ENCODE measurements at places on chromosomes 6 and 20. TPM values are rescaled to one million over a fixed set of nuclear protein-coding genes. Genes with fewer than 3 reads are reported as not detected.
A peak's percentile ranks its signal among the peaks of the same experiment; 100 is the strongest.

Gene B3GALT4
- 1.0 TPM for total RNA-seq

DNA sequence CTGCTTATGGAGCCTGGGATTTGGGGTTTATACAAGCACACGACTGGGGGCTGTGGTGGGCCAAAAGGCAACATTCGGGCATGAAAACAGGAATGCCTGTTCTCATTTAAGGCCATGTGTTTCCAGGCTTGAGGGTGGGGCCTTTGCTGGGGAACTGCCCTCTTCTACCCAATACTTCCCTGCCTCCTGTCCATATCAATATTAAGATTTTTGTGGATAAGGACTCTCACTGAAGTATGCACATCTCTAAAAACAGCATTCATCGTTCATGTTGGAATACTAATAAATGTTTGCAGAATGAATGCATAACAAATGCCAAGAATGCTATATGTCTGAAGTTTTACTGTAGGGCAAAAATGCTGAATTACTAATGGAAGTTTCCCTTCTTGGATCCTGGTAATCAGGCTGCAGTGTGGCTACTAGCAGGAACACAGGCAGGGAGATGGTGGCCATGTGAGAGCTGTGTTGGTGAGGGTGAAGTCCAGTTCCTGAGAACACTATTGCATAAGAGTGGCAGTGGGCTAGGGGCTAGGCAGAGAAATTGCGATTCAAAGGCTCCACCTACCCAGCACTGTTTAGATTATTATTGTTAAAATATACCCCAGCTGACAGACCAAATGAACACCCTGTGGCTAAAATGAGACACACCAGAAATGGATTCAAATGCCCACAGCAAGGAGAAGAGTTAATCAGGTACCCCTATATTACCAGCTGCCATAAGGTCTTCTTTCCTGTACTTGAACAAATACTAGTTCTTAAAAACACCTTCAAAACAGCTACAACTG, 644.3 kb downstream of the EPM2A start:
- DNase-seq: no peak

GRCh38 chr6:34196116-34196832, 40.4 kb upstream of the HMGA1 start:
- DNase-seq: peak; percentile 68

GRCh38 chr20:36812594-36813463, 39.3 kb upstream of the DSN1 start:
- no peak for DNase-seq

DNA sequence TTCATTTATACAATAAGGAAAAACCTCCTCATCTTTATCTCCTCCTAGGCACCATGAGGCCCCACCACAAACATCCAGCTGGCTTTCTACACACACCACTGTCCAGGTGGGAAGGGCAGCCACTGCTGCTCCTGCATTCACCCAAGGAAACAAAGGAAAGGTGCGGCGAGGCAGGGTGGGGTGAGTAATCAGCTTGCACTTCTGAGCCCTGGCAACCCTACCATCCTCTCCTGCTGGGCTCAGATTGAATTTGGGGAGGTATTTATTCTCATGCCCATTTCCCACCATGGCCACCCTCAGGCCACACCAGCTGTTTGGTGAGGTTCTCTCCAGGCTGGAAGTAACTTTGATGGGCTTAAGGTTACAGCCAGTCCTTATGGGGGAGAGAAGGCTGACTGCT, 31.2 kb upstream of the SPDEF start:
- no peak for DNase-seq

DNA sequence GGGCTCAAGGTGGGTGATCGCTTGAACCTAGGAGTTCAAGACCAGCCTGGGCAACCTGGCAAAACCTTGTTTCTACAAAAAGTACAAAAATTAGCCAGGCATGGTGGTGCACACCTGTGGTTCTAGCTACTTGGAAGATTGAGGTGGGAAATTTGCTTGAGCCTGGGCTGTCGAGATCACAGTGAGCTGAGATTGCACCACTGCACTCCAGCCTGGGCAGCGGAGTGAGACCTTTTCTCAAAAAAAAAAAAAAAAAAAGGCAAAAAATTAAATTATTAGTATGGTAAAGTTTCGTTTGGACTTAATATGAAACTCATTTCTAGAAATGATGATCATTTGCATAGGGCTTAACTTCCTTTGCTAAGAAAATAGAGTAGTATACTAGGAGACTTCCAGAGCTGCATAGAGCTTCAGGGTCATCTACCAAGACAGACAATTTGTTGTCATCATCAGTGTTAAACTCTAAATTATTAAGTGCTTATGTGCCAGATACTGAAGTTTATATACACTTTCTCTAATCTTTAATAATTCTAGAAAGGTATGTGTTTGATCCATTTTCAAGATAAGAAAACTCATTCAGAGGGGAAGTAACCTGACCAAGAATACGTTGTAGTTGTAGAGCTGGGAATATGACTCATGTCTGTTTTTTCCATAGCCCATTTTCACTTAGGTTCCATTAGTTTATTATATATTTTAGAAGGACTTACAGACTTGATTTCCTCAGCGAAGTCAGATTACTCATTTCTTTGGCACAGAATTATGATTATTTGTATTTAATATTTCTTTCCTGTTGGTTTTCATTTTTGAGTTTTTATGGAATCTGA, 84.5 kb downstream of the SLC16A10 start:
- no peak for DNase-seq

GRCh38 chr6:33952016-33952415, 148.2 kb upstream of the MLN start:
- no peak for DNase-seq

GRCh38 chr6:104799134-104799657, 60.5 kb downstream of the HACE1 start:
- no peak for DNase-seq

GRCh38 chr6:186340-186965, 105.8 kb upstream of the DUSP22 start:
- no peak for DNase-seq

All from SK-MEL-5 (cell line).